ENCODE measurements at places on chromosomes 12 and 14. TPM values are rescaled to one million over a fixed set of nuclear protein-coding genes. Genes with fewer than 3 reads are reported as not detected.

- no peak for DNase-seq
- H3K27me3 ChIP-seq, result no peaks in the 10 kb centered on the region
- no peak overlapping the region for H3K4me3 ChIP-seq
- no peak overlapping the region for H3K27ac ChIP-seq
These were observed 308.9 kb downstream of the BTG1 start for GRCh38 chr12:91836696-91837095.

- peaks cover 85% of the 10 kb centered on the region for H3K4me1 ChIP-seq
- H3K4me3 ChIP-seq, result peak overlapping the region; percentile 27
- H3K27ac ChIP-seq, result peak overlapping the region; percentile 86
- H3K36me3 ChIP-seq, result peaks cover 30% of the 10 kb centered on the region
These were observed 174.1 kb downstream of the CRADD start for GRCh38 chr12:93851257-93851671.

SLC25A47 gene
- not detected for total RNA-seq

ARHGAP9 gene
- 171 TPM for total RNA-seq

CISTR gene
- not detected for total RNA-seq

Data from activated CD4-positive, alpha-beta memory T cell treated with anti-CD3 and anti-CD28 coated beads, Interleukin-2, amount 10 ng/mL, durations not matched to agents 7 days and 5 days (primary cell).